ENCODE measurements at places on chromosomes 6 and 20.

DNA sequence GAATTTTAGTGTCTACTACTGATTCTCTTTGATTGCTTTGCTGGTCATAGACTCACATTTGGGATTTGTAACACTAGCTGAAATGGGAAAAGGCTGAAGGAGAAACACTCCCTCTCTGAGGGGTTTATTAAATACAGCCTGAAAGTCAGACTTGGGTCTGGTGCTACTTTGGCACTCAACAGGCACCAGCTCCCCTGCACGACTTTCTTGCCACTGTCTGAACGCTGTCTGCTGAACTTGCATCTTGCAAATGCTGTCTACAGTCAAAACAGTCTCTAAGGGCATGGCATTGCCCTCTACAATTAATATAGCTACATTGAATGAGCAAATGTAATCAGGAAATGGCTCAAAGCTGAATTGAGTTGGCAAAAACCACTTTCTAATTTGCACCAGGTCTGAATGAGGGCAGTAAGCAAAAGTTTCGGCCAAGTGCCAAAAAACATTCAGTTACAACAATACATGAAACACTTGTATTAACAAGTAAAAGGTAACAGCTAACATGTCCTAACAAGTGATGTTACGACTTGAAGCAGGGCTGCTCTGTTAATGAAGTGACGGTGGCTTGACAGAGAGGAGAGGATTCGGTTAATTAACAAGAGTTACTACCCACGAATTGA is 119.5 kb downstream of the FOXC1 start:
- no peak for DNase-seq

DNA sequence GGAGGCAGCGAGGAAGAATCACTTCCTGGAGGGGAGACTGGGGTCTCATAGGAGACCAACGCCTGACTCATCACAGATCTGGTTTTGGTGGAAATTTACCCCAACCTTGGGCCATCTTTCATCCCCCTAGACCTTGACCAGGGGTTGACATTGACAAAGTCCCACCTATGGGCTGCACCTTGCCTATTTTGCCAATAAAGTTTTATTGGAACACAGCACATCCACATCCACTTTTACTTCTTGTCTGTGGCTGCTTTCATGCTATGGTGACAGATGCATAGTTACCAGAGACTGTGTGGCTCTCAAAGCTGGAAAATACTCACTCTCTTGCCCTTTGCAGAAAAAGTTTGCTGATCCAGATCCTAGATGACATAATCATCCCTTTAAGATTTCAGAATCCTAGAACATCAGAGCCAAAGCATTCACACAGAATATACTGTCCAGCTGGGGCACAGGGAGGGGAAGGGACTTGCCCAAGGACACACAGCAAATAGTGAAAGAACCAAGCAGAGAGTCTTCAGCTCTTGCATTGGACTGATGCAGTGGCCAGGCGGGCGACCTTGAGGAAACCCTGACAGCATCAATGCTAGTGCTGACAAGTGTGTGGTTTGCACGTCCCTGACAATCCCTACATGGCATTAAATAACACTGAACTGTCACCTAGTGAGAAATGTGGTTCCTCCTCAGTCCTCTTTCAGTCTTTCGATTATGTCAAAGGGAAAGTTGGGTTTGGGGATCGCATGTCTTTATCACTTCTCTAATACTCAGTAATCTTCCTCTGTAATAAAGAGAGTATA is 41.2 kb downstream of the CD40 start:
- DNase-seq: no peak

DNA sequence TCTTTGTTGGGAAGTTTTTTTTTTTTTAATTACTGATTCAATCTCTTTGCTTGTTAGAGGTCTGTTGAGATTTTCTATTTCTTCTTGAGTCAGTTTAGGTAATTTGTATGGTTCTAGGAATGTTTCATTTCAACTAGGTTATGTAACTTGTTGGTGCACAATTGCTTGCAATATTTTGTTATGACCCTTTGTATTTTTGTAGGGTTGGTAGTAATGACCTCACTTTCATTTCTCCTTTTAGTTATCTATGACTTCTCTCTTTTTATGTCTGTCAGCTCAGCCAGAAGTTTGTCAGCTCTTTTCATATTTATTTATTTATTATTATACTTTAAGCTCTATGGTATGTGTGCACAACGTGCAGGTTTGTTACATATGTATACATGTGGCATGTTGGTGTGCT is 51.1 kb upstream of the SLC24A3 start:
- peak; percentile 5 for DNase-seq

DNA sequence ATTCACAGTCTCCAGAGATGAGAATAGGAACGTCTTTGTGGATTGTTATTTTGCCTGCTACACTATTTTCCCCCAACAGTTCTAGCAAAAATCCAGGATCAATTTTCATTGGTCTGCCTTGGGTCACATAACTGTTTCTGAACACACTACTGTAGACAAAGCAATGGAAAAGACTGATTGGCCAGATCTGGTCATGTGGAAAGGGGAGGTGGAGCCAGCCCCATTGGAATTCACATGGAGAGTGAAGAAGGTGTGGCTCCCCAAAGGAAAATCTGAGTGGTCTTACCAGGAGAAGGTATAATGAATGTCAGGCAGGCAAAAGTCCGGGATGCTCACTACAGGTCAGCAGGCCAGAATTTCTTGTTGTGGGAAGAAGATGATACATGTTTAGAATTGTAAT is 9.5 kb upstream of the TP53RK start:
- no peak for DNase-seq

DNA sequence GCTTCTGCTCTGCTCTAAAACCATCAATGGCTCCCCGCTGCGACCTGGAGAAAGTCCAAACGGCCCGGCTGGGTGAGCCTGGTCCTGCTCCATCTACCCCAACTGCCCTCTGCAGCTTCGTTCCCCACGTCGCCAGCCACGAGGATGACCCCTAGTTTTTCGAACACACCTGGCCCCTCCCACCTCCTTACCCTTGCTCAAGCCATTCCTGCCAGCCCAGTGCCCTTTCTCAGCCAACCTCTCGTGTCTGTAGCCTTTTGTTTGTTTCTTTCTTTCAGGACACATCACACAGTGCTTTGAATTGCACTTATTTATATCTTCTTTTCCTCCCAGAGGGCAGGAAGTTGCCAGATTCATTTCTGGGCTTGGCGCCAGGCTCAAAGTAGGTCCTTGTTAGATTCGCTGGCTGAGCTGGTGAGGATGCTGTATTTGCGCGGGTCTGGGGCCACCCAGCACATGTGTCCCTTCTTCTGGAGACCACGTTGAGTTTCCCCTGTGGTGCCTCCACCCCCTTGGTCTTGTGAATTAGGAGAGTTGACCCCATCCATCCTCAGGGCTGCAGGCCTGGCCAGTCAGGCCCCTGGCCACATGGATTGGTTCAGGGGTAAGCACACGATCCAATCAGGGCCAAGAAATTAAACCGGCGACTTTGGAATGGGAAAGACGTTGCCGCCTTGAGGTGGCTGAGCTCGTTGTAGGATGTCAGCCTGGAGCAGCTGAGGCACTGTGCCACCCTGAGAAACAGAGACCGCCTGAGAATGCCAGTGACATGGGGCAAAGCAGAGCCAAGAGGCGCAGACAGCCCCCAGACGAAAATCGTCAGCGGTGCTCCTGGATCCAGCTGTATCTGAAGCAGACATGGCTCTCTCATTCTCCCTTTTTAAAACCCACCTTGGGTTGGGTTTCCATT is 156.0 kb downstream of the CEBPB start:
- no peak for DNase-seq

DNA sequence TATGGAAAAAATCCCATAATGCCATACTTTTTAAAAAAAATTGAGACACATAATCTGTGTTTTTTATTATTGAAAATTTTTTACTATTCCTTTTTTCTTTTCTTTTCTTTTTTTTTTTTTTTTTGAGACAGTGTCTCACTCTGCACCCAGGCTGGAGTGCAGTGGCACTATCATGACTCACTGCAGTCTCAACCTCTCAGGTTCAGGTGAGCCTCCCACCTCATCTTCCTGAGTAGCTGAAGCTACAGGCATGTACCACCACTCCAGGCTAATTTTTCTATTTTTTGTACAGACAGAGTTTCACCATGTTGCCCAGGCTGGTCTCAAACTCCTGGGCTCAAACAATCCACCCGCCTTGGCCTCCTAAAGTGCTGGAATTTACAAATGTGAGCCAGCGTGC is 100.4 kb downstream of the AFG1L start:
- no peak for DNase-seq

DNA sequence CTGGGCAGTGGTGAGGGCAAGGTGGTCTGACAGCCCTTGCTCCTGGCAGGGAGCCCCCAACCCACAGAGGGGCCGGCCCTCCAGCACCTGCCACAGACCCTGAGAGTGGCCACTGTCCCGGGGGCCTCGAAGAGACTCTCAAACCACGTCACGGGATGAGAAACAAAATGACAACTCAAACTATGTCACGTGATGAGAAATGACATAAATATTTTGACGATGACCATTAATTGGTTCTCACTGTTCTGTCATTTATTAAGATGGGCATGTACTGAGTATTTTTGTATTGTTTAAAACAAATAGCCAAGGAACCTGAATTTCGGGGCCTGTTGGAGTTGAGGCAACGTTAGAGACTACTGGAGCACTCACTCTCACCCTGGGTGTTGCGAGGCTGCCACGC is 135.5 kb downstream of the WDR27 start:
- DNase-seq: no peak

DNA sequence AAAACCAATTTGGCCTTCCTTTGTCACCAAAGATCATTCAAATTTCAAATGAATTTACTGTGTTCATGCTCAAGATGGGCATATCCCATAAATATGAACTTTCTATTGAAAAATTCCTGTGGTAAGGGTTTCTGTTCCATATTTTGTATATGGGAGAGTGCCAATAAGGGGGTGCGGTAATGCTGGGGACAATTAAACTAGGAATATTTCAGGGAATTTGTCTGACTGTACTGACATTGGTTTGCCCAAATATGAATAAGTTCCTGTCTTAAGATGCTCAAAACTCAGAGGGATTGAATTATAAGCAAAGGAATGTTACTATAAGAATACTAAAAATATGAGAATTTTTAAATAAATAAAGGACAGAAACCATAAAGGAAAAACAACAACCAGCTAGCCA is 553.0 kb upstream of the MARCKS start:
- DNase-seq: no peak

GRCh38 chr6:122438975-122439374 is 32.6 kb downstream of the SERINC1 start:
- no peak for DNase-seq

- DNase-seq: no peak
These were observed 177.9 kb upstream of the ZNF184 start for GRCh38 chr6:27650620-27651370.

- no peak for DNase-seq
These were observed 36.3 kb downstream of the CDH4 start for GRCh38 chr20:61288331-61288784.

GRCh38 chr6:134020071-134020470 is 32.4 kb downstream of the SLC2A12 start:
- DNase-seq: no peak

DNA sequence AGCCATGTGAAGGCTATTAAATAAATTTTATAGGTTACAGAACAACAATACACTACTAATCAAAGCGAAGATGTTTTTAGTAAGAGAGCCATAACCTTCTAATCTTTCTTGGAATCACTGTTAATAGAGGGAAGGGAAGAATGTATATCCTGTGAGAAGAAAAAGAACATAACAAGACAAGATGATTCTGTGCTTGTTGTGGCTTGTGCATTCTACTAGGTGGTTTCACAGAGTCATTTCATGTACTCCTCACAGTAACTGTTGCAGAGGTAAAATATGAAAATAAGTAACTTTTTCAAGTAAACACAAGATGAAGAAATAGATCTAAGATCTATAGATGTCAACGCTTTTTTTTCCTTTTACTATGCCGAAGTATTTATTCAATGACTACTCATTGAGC is 116.9 kb upstream of the FAM83B start:
- DNase-seq: no peak

GRCh38 chr6:16168858-16169257 is 40.0 kb downstream of the MYLIP start:
- no peak for DNase-seq

GRCh38 chr6:829656-830055 is 136.7 kb upstream of the EXOC2 start:
- DNase-seq: no peak

- DNase-seq: no peak
These were observed 93.6 kb upstream of the FAM8A1 start for GRCh38 chr6:17506531-17506930.

DNA sequence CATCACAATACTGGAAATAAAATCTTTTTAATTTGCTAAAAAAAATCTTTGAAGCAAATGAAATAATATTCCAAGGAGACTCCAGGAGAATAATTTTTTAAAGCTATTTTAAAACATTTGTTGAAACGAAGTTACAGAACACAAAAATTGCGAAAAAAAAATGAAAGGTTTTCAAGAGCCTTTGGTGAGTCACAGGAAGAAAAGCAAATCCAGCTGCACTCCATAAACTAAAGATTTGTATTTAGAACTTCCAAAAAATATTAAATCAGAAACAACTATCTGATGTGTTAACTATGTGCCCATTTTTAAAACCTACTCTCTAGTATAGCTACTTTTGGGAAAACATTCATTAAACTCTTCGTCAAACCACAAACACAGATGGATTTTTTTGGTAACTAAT is 23.6 kb downstream of the PDSS2 start:
- DNase-seq: no peak

DNA sequence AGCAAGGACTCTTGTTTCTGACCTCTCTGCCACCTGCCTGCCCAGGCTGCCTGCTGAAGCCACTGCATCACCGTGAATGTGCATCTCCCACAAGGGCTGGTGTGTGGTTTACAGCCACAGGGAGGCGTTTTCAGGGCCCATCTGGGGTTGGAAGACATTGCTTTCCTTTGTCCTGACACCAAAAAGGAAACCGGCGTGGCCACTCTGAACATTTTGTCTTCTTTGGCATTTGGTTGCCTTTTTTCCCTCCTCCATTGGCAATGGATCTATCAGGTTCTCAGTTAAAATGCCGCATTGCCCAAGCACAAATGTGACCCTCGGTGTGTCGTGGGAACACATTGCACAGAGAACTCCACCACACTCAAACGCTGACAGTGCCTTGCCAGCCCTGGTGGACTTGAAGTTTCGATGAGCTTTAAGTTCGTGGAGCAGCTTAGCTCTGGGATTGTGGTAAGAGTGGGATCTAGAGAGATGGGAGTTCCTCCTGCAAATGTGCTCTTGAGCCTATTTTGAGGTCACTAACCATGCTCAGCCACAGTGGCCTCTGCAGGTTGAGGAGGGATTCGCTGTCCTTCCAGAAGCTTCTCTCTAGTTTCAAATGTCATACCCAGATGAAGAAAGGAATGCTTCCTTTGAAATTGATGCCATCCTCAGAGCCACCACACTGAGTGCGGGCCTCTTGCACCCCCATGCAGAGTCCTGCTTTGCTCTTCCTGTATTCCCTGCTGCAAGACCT is 14.8 kb upstream of the PCK1 start:
- no peak for DNase-seq

DNA sequence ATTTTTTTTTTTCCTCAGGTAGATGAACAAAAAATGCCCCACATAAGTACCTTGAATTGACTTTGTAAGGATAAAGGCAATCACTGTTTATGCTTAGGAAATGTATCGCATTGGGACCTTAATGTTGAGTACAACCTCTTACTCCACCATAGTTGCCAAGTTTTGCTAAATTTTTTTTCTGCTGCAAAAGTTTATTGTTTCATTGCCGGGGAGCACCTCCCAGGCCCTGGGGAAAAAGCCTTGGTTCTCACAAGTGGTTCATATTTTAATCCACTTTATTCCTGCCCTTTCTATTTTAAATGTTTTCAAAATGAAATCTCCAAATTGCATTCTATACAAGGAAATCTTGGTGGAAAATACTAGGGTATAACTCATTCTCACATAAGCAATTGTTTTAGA is 52.3 kb upstream of the UTRN start:
- no peak for DNase-seq

- peak; percentile 89 for DNase-seq
These were observed 85.7 kb upstream of the NEDD9 start for GRCh38 chr6:11317885-11318771.
